Osteoblast (primary cell): ENCODE measurements at places on chromosomes 11 and 22. TPM values are rescaled to one million over a fixed set of nuclear protein-coding genes. Genes with fewer than 3 reads are reported as not detected.

BATF2 gene
- total RNA-seq, result 0.29 and 1.4 TPM in 2 replicates

DNA sequence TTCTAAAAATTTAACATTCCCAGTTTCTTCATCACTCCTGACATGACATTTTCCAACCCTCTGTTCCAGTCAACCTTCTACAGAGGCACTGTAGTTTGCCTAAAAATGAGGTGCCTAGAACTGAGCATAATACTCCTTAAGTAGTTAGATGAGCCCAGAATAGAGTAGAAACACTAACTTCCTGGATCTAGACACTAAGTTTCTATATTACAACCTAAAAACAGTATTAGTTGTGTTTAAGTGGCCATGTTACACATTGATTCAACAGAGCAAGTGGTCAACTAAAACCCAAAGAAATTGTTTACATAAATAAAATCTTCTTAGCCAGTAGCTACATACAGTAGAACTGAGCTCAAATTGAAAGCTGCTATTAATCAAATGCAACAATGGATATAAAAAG is 1.3 kb downstream of the HPS5 start:
- DNase-seq, result peak; percentile 34

GRCh38 chr22:43820651-43821305 is 8.7 kb upstream of the EFCAB6 start:
- DNase-seq, result peak; percentile 11

P2RX6 gene
- total RNA-seq, result 3.2 and 5.1 TPM in 2 replicates

GRAMD1B gene
- total RNA-seq, result 15.2 and 16.8 TPM in 2 replicates

KCNQ1 gene
- not detected in 2 replicates for total RNA-seq

TNNT3 gene
- not detected in 2 replicates for total RNA-seq

- DNase-seq, result no peak
Observed at GRCh38 chr11:93526641-93527583, 16.3 kb downstream of the SMCO4 start.

GRCh38 chr11:92045301-92045700 is 179.3 kb upstream of the FAT3 start:
- DNase-seq, result no peak

DNA sequence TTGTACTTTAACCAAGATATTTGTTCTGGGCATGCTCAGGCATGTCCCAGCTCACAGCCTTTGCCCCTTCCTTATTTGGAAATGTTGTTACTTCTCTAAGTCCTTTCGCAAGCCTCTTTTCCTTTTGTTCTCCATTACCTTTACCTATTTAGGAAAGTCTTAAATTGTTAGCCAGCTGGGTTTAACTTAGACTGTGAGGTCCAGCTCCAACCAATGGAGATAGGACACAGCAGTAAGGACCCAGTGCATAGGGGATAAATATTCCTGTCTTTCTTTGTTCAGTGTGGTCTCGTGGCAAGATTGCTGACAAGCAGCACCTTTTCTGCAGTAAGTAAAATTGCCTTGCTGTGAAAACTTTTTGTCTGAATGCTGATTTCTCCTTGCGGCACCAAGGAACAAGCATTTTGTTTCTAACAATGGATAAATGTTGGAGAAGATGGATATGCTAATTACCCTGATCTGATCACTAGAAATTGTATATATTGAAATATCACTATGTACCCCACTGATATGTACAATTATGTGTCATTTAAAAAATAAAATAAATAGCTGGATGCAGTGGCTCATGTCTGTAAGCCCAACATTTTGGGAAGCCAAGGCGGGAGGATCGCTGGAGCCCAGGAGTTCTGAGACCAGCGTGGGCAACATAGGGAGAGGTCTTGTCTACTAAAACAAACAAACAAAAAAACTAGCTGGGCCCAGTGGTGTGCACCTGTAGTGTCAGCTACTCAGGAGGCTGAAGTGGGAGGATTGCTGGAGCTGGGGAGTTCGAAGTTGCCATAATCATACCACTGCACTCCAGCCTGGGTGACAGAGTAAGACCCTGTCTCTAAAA is 31.9 kb upstream of the FTH1 start:
- no peak for DNase-seq

USP2 gene
- total RNA-seq, result 0.29 and 0.36 TPM in 2 replicates
